MV-4-11 (cell line): ENCODE measurements at places on chromosomes 5 and 9.
A peak's percentile ranks its signal among the peaks of the same experiment; 100 is the strongest.

DNA sequence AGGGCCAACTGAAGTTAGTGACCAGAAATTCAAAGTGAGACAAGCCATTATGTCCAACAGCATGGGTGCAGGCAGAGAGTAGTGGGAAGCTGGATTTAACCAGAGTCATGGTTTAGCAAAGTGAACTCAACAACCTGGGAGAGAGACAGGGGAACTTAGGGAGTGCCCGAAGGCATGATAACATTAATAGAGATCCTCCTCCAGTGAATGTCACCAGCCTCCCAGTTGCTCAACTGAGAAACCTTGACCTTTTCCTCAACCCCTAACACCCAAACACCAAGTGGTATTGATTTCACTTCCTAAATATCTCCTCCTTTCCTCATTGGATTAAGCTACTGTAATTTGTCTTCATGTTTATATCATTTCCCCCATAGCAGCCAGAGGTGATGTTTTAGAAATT is 42.6 kb downstream of the HMGCS1 start:
- peak; percentile 90 for DNase-seq

DNA sequence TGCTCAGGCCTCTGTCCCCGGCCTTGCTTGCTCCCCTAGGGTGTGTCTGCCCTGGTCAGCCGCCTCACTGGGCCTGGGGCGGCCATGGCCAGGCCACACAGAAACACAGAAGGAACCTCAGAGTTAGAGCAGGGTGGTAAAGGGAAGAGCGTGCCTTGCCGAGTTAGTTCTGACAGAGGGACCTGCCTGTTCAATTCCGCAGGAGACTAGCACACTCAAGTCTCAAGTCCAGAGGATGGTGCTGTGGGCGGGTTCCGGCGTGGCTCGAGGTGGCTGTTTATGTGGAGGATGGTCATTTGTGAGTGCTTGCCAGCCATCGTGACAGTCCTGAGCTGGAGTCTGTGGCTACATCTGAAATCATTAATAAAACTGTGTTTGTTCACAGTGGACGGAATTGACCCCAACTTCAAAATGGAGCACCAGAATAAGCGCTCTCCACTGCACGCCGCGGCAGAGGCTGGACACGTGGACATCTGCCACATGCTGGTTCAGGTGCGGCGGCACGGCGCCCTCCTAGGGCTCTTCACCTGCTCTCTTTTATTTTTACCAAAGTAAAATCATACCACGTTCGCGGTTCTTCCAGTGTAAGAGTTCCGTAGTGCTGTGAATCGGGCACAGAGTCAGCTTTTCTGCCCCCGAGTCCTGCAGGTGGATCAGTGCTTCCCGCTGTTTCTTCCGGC is 95.5 kb upstream of the CACNA1B start:
- DNase-seq: no peak

GRCh38 chr9:83209188-83209731 is 146.3 kb upstream of the RASEF start:
- no peak for DNase-seq

DNA sequence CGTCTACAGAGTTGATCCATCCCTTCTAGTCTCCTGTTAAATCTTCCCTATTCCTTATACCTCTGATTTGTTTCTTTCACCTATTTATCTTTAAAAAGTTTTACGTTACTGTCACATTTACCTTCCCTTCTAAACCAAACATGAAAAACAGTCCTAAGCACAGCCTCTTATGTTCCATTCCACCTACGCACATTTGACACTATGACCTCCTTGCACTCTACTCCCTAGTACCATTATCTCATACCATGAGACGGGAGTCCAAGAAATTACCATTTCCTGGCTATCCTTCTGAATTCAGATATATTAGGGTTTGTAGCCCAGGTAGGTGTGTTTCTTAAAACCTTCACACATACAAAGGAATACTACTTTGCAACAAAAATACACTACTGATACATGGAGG is 25.1 kb downstream of the FNIP1 start:
- no peak for DNase-seq

DNA sequence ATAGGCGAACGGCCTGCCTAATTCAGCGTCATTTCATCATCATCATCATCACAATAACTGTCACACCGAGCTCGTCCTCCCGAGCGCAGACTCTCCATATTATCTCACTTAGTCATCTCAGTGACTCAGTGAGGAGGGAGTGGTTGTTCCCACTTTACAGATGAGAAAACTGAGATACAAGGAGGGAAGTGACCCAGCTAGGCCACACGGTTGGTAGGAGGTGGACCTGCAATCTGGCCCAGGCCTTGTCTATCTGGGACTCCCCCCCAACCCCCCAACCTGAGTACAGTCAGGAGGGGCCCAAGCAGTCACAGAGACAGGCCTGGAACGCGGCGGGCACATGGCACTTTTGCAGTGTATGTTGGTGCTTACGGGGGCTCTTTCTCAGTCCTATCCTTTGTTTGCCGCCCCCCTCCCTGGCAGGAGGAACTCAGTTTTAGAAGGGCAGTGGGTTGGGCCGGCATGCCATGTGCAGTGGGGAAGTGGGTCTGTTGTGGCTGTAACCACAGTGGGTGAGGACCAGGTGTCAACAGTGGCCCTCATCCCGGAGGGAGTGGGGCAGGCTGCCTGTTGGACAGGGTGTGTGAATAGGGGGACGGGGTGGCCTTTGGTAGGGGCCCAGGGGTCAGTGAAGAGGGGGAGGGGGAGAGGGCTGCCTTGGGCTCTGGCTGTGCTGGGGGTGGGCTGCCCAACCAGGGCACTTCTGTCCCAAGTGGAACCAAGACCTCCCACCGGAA is 1.7 kb upstream of the RXRA start:
- DNase-seq: peak; percentile 70

- no peak for DNase-seq
Measured at GRCh38 chr5:67066815-67067214, 129.8 kb downstream of the CD180 start.

DNA sequence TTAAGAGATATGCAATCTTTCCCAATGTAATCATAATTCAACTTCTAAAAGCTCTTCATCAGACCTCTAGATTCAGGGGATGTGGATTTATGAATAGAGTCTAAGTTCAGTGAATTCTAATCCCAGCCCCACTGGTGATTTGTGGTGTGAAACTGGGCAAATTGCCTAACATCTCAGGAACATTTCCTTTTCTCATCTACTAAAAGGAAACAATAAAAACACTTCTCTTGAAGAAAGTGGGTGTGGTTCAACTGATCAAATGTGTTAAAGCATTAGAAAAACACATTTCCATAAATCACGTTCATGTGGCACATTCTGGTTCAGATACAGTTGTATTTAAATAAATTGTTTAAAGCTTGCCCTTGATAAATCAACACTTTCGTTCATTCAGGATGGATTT is 631.7 kb upstream of the CDH6 start:
- DNase-seq: no peak

- DNase-seq: peak; percentile 46
Measured at GRCh38 chr5:170522211-170523141, 18.7 kb downstream of the KCNIP1 start.
